ENCODE measurements at places on chromosomes 6 and 20. TPM values are rescaled to one million over a fixed set of nuclear protein-coding genes. Genes with fewer than 3 reads are reported as not detected.

The CCN5 gene
- total RNA-seq, result 21.1 TPM

The BLTP3A gene
- 7.1 TPM for total RNA-seq

The ADGRF5 gene
- 0.26 TPM for total RNA-seq

The RAB44 gene
- under 0.01 TPM for total RNA-seq

The OR2H2 gene
- not detected for total RNA-seq

The DNMT3B gene
- total RNA-seq, result 1.5 TPM

The FAM217A gene
- total RNA-seq, result not detected
